ENCODE measurements at places on chromosomes 11 and 22.
A peak's percentile ranks its signal among the peaks of the same experiment; 100 is the strongest.

GRCh38 chr11:14454861-14455632, 44.6 kb downstream of the COPB1 start:
- peak; percentile 49 for DNase-seq

GRCh38 chr11:45320371-45320770, 34.2 kb upstream of the SYT13 start:
- no peak for DNase-seq

- DNase-seq: no peak
These were observed 21.1 kb upstream of the KLHL35 start for GRCh38 chr11:75453916-75454655.

GRCh38 chr11:15275141-15275540, 160.4 kb downstream of the INSC start:
- peak; percentile 74 for DNase-seq

GRCh38 chr22:24441406-24442351, 14.3 kb downstream of the ADORA2A start:
- no peak for DNase-seq

- DNase-seq: no peak
These were observed 19.1 kb upstream of the NECTIN1 start for GRCh38 chr11:119747868-119748660.

DNA sequence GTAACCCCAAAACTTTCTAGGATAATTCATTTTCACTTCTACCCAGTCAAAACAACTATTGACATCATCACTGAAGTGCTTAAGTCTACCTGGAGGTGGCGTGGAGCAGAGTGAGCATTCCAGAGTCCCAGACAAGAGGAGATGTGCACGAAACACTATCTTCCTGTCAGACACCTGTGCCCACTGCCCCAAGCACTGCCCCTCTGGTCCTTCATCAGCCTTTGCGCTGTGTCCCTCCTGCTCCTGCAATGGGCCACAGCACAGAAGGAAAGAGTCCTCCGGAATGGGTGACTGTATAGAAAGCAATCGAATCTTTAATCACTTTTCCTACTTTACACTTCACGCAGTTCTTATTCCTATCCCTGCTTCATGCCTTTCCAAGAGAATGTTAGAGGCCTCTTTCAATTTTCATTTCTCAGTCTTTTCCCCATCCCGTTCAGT, 512 bp upstream of the GRIA4 start:
- DNase-seq: peak; percentile 32

GRCh38 chr11:79335681-79336080, 105.1 kb downstream of the TENM4 start:
- DNase-seq: no peak

DNA sequence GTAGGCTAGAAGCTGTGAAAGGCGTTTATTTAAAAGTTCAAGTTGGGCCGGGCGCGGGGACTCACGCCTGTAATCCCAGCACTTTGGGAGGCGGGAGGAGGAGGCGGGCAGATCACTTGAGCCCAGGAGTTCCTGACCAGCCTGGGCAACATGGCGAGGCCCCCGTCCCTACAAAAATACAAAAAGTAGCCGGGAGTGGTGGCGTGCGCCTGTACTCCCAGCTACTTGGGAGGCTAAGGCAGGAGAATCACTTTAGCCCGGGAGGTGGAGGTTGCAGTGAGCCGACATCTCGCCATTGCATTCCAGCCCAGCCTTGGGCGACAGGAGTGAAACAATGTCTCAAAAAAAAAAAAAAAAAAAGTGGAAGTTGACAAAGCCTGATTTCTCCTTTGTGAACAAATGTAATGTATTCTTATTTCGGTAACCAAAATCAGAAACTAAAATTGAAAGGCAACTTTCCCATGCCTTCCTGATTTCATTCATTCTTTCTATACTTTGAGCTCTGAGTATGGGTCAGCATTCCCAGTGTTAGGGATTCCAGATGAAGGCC, 825 bp downstream of the PTPMT1 start:
- no peak for DNase-seq

- DNase-seq: no peak
These were observed 63.7 kb downstream of the MICAL2 start for GRCh38 chr11:12174128-12174476.

- no peak for DNase-seq
These were observed 107.2 kb downstream of the MAML2 start for GRCh38 chr11:96235751-96236150.

DNA sequence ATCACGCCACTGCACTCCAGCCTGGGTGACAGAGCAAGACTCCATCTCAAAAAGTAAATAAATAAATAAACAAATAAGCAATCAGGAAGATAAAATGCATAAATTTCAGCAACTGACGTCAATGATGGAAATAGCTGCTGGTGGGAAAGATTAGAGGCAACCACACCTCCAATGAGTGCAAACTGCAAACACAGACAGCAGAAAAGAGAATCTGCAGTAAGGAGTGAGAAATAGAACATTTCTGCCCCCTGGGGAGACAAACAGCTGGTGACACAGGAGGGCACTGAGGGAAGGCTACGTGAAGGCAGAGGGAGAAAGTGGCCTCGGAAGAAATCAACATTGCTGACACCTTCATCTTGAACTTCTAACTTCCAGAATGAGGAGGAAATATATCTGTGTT, 6.5 kb downstream of the PI4KA start:
- no peak for DNase-seq

GRCh38 chr22:29337631-29338284, 22.3 kb upstream of the RASL10A start:
- DNase-seq: no peak

GRCh38 chr22:44738347-44738715, 14.0 kb upstream of the ARHGAP8 start:
- DNase-seq: no peak

GRCh38 chr11:69125861-69126260, 29.9 kb upstream of the SMIM38 start:
- no peak for DNase-seq

- DNase-seq: no peak
These were observed 4.3 kb upstream of the BUD13 start for GRCh38 chr11:116777056-116777455.

GRCh38 chr11:1521382-1522080, 35.0 kb upstream of the MOB2 start:
- DNase-seq: no peak

- DNase-seq: no peak
These were observed 6.5 kb downstream of the FRMD8 start for GRCh38 chr11:65392899-65393298.

- DNase-seq: no peak
These were observed 6.4 kb upstream of the DGAT2 start for GRCh38 chr11:75762158-75762557.

- peak; percentile 79 for DNase-seq
These were observed 7.5 kb downstream of the HSPA8 start for GRCh38 chr11:123054301-123055065.

DNA sequence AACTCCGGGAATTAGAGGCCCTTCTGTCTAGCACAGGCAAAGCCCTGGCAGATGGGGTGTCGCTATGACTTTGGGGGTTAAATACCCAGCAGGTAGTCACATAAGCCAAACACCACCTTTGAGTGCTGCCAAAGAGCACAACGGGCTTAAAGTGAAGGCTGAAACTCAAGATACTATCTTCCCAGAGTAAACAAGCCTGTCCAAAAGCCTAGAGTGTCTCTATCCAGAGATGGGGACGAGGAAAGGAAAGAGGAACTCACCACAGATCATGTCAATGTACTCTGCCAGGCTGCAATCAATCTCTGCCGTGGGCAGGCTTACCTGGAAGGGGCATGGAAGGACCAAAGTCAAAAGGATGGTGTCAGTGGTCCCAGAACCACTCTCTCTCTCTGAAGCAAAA, 14.5 kb downstream of the TMEM25 start:
- no peak for DNase-seq

GRCh38 chr11:76371170-76371569, 9.8 kb downstream of the THAP12 start:
- no peak for DNase-seq

- no peak for DNase-seq
These were observed 206.0 kb downstream of the BRD1 start for GRCh38 chr22:49621601-49622210.

GRCh38 chr11:73752216-73752867, 8.5 kb downstream of the RAB6A start:
- no peak for DNase-seq

DNA sequence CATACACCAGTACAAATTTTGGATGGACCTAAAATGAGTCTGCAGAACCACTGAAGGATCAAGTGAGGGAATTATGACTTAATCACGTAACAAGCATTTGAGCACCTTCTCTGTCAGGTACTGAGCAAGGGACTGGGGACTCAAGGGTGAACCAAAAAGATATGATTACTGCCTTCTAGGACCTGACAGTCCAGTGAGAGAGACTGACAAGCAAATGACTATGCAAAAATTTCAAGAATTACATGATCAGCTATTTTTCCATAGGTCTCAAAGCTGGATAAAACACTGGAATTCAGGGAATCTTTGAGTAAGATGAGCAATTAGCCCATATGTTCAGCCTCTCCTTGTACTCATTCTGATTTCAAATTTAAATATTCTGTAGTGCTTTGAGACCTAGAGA, 5.2 kb upstream of the STT3A start:
- DNase-seq: no peak

All from SK-MEL-5 (cell line).